CD8-positive, alpha-beta T cell (primary cell): ENCODE measurements at places on chromosomes 11 and 22. TPM values are rescaled to one million over a fixed set of nuclear protein-coding genes. Genes with fewer than 3 reads are reported as not detected.

CRACR2B gene
- 0.81 TPM for total RNA-seq

TEX54 gene
- not detected for total RNA-seq

OR52I2 gene
- total RNA-seq, result not detected

LTBP3 gene
- total RNA-seq, result 246 TPM

INTS4 gene
- total RNA-seq, result 39.4 TPM

SORL1 gene
- total RNA-seq, result 170 TPM

FUT4 gene
- total RNA-seq, result 5.2 TPM

EHBP1L1 gene
- 64.7 TPM for total RNA-seq

PIH1D2 gene
- not detected for total RNA-seq

HTR3A gene
- total RNA-seq, result not detected

HEPHL1 gene
- not detected for total RNA-seq

HORMAD2 gene
- not detected for total RNA-seq

FAT3 gene
- total RNA-seq, result not detected

OR51Q1 gene
- total RNA-seq, result not detected

MMP27 gene
- not detected for total RNA-seq

PRODH gene
- not detected for total RNA-seq

SLC5A1 gene
- total RNA-seq, result not detected

OR5P2 gene
- total RNA-seq, result not detected

GLB1L3 gene
- 0.87 TPM for total RNA-seq

C11orf16 gene
- total RNA-seq, result not detected

NLRP6 gene
- total RNA-seq, result 24.8 TPM

PKP3 gene
- total RNA-seq, result not detected

WT1 gene
- total RNA-seq, result not detected

ZNF408 gene
- 24.0 TPM for total RNA-seq

PYGM gene
- total RNA-seq, result 5.5 TPM

CHST1 gene
- not detected for total RNA-seq

RIC3 gene
- total RNA-seq, result 34.8 TPM

MPZL3 gene
- 15.3 TPM for total RNA-seq

PRSS23 gene
- 0.22 TPM for total RNA-seq

MS4A12 gene
- not detected for total RNA-seq
